ENCODE measurements at places on chromosomes 1 and 21.

DNA sequence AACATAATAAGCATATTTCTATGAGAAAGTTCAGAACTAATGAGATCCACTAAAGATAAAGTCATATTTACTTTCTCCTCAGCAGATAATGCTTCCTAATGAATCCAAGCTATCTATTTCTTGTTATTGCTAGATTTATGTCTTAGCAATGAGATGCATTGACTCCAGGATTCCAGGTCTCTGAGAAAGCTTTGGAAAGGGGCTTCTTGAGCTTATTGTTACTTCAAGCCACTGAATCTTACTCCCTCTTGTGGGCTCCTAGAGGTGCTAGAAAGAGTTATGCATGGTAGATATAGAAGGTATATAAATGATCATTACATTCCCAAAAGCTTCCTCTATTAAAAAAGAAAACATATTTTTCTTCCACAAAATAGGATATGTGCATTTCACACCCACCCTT, 246.4 kb upstream of the ADAMTS5 start:
- H3K27ac ChIP-seq: no peak overlapping the region
- no peaks in the 10 kb centered on the region for H3K4me1 ChIP-seq
- no peak overlapping the region for H3K4me3 ChIP-seq
- no peaks in the 10 kb centered on the region for H3K36me3 ChIP-seq
- peak; percentile 20 for DNase-seq

GRCh38 chr1:239912471-239912870, 179.2 kb upstream of the FMN2 start:
- no peak overlapping the region for H3K27ac ChIP-seq
- DNase-seq: peak; percentile 79
- H3K4me3 ChIP-seq: 0 out of 2 replicates have a peak overlapping the region, but pooled peaks have one; percentile 25
- peaks cover 19% of the 10 kb centered on the region for H3K27me3 ChIP-seq

GRCh38 chr1:106678279-106679050, 378.0 kb upstream of the PRMT6 start:
- DNase-seq: peak; percentile 69
- H3K4me1 ChIP-seq: peaks cover 31% of the 10 kb centered on the region
- peak overlapping the region; percentile 36 for H3K27ac ChIP-seq
- no peaks in the 10 kb centered on the region for H3K27me3 ChIP-seq
- no peaks in the 10 kb centered on the region for H3K36me3 ChIP-seq
- no peak overlapping the region for H3K4me3 ChIP-seq

GRCh38 chr1:171355727-171356126, 41.7 kb downstream of the FMO4 start:
- no peak overlapping the region for H3K27ac ChIP-seq
- H3K4me3 ChIP-seq: no peak overlapping the region
- H3K27me3 ChIP-seq: 0 out of 2 replicates have a peak, but pooled peaks cover 4% of the 10 kb centered on the region
- no peaks in the 10 kb centered on the region for H3K4me1 ChIP-seq
- H3K36me3 ChIP-seq: no peaks in the 10 kb centered on the region

GRCh38 chr1:61270761-61271411, 188.5 kb downstream of the NFIA start:
- DNase-seq: no peak
- H3K27me3 ChIP-seq: no peaks in the 10 kb centered on the region
- H3K27ac ChIP-seq: no peak overlapping the region
- no peaks in the 10 kb centered on the region for H3K4me1 ChIP-seq
- no peak overlapping the region for H3K4me3 ChIP-seq

DNA sequence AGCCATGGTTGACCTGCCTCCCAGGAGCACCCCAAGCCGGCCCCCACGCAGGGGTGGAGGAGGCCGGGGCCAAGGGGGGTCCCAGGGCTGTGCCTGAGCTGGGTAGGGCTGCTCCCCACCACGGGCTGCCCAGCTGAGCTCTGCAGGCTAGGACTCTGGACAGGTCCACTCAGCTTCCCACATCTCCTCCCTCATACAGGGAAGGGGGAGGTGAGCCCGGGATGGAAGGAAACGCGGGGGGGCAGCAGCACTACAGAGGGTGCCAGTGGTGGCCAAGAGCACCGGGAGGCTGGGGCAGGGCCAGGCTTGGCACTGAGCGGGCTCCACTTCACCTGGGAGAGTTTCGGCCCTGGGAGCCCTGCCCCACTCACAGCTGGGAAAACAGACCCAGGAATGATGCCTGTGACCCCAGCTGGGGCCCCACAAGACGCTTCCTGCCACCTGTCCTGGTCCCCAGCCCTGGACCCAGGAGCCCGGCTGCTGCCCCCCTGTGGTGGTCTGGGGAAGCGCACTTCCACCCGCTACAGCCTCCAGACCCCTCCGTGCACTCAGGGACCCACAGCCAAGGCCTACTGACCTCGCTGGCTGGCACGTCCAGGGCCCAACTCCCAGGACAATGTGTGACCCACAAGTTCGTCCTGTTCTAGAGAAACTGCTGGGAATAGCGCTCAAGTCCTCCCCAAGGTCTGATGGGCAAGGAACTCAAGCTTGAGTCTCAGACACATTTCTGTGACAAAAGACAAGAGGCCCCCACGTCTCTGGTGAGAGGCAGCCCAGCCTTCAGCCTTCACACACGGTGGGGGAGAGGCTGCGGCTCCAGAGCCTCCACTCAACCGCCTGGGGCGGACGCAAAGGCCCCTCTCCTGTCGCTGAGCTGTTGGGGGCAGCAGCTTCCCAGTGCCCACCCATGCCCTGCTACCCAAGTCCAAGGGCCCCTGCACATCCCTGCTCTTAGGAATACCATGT, 3.0 kb downstream of the AURKAIP1 start:
- H3K36me3 ChIP-seq: no peaks in the 10 kb centered on the region
- H3K4me1 ChIP-seq: peaks cover 9% of the 10 kb centered on the region
- no peaks in the 10 kb centered on the region for H3K27me3 ChIP-seq
- H3K27ac ChIP-seq: no peak overlapping the region
- H3K4me3 ChIP-seq: no peak overlapping the region

- no peaks in the 10 kb centered on the region for H3K27me3 ChIP-seq
- H3K36me3 ChIP-seq: no peaks in the 10 kb centered on the region
- no peaks in the 10 kb centered on the region for H3K4me1 ChIP-seq
- no peak overlapping the region for H3K27ac ChIP-seq
- no peak for DNase-seq
Observed at GRCh38 chr21:38741950-38742256, 63.8 kb upstream of the ETS2 start.

- no peak overlapping the region for H3K27ac ChIP-seq
- H3K36me3 ChIP-seq: peaks cover 5% of the 10 kb centered on the region
- H3K27me3 ChIP-seq: no peaks in the 10 kb centered on the region
- H3K4me3 ChIP-seq: no peak overlapping the region
- DNase-seq: no peak
Observed at GRCh38 chr1:230282157-230282556, 144.0 kb downstream of the PGBD5 start.

GRCh38 chr21:37503848-37504467, 137.4 kb downstream of the DYRK1A start:
- H3K4me3 ChIP-seq: no peak overlapping the region
- peak; percentile 66 for DNase-seq
- no peaks in the 10 kb centered on the region for H3K27me3 ChIP-seq
- no peaks in the 10 kb centered on the region for H3K4me1 ChIP-seq
- peak overlapping the region; percentile 33 for H3K27ac ChIP-seq

DNA sequence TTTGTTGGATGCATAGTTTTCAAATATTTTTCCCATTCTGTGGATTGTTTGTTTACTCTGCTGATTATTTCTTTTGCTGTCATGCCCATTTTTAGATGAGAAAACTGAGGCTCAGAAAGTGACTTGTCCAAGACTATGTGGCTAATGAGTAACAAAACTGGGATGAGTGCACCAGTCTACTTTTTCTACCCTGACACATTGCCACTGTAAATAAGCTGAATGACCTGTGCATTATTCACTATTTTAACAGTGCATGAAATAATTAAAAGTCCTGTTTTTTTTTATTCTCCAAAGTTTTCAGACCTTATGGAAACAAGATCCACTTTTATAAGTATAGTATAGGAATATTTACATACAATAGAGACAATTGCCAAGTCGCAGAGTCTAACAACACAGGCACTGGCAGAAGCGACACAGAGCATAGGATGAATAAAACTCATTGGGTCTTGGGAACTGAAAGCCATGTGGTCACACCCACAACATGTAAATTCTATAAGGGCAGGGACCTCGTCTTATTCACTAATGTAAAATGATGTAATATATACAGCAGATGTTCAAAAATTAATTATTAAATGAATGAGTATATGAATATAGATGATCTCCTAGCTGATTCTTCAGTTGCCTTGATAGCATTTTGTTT, 45.2 kb downstream of the HLX start:
- H3K36me3 ChIP-seq: no peaks in the 10 kb centered on the region
- H3K4me3 ChIP-seq: no peak overlapping the region
- peak; percentile 25 for DNase-seq
- no peaks in the 10 kb centered on the region for H3K27me3 ChIP-seq
- no peak overlapping the region for H3K27ac ChIP-seq
- H3K4me1 ChIP-seq: peaks cover 20% of the 10 kb centered on the region

- peak overlapping the region; percentile 81 for H3K27ac ChIP-seq
- peak overlapping the region; percentile 49 for H3K4me3 ChIP-seq
Observed at GRCh38 chr1:226001963-226002666, 3.0 kb upstream of the SDE2 start.

DNA sequence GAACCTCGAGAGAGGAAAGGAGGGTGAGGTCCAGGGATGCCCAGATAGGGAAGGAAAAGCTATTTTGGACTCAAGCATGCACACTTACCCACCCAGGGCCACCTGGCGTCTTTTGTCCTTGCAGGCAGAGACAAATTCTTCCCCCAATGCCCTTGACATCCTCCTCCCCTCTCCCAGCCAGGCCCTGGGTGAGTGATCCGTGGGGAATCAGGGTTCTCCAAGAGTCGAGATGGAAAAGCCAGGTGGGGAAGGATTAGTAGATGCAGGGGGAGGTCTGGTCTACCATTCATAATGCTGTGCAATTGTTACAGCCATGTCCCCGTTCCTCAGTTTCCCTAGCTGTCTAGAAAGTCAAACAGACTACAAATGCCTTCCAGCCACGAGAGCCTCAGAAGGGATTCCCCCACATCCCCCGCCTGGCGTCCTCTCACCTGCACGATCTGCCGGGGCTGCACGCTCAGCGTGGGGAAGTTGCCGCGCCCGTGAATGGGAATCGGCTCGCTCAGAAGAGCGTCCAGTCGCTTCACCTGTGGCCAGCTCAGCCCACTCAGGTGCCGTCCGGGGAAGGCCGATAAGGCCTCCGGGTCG, 580 bp downstream of the TENT5B start:
- DNase-seq: no peak
- H3K27me3 ChIP-seq: no peaks in the 10 kb centered on the region
- H3K4me3 ChIP-seq: no peak overlapping the region
- no peak overlapping the region for H3K27ac ChIP-seq
- no peaks in the 10 kb centered on the region for H3K36me3 ChIP-seq

DNA sequence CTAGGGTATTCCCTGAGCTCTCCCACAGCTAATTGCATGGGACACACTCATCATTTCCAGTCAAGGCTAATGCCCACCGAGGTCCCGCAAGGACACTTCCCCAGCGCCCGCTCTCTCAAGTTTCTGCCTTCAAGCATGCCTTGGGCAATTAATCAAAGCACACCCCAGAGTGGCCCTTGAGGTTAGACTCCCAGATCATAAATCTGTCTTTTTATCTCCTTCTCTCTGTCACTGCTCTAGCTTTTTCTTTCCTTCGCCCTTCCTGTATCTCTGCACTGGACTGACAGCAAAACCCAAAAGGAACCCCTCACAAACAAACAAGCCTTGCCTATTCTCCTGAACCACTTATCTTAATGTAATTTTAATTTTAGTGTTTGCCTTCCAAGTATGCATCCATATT, 7.9 kb upstream of the EXOSC10 start:
- peaks cover 35% of the 10 kb centered on the region for H3K36me3 ChIP-seq
- no peaks in the 10 kb centered on the region for H3K4me1 ChIP-seq
- DNase-seq: no peak

DNA sequence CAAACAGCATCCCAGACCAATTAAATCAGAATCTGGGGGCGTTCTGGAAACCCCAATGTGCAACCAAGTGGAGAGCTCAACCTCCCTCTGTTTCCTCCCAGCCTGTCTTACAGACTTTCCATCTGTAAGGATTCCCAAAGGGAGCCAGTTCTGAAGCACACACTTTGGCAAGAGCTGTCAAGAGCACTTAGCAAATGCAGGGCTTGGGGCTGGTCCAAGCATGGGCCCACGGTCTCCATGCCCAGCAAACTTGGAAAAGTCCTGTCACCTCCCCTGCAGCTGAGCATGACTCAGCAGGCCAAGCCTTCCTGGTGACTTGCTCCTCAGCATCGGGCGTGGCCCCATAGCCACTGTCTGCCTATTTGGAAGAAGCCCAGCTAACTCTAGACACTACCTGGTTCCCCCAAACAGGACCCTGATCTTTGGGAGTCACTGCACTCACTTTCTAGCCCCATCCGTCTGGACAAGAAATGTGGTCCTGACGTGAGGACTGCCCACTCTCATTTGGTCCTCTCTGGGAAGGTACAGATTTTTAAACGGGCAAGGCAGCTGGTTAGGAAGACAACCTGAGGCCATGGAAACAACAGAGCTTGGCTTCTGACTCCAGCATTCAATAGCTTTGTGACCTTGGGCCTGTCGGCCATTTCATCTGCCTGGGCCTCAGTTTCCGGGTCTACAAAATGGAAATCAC, 16.9 kb downstream of the SLC2A1 start:
- peak overlapping the region; percentile 33 for H3K4me3 ChIP-seq
- H3K27ac ChIP-seq: peak overlapping the region; percentile 97
- peaks cover 59% of the 10 kb centered on the region for H3K4me1 ChIP-seq
- peak; percentile 99 for DNase-seq
- H3K27me3 ChIP-seq: no peaks in the 10 kb centered on the region

DNA sequence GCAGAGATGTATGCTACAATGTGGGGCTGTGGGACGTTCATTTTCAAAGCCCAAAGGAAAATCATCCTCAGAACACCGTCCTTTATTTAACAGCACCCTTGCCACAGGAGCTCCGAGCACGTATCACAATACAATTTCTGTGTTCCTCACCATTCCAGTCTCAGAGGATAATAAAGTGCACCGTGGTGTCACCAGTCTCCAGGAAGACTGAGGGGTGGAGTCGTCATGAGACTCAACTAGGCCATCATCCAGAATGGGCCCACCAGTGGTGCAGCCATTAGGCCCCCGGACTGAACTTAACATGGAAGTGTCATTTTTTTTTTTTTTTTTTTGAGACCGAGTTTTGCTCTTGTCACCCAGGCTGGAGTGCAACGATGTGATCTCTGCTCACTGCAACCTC, 17.2 kb downstream of the SEC16B start:
- H3K4me3 ChIP-seq: no peak overlapping the region
- no peaks in the 10 kb centered on the region for H3K27me3 ChIP-seq
- peaks cover 6% of the 10 kb centered on the region for H3K4me1 ChIP-seq
- H3K27ac ChIP-seq: no peak overlapping the region
- DNase-seq: no peak

- peak; percentile 24 for DNase-seq
- no peak overlapping the region for H3K27ac ChIP-seq
- H3K4me1 ChIP-seq: no peaks in the 10 kb centered on the region
Observed at GRCh38 chr1:211928993-211929637, 98.6 kb upstream of the LPGAT1 start.

- H3K4me3 ChIP-seq: no peak overlapping the region
- peak overlapping the region; percentile 64 for H3K27ac ChIP-seq
- H3K27me3 ChIP-seq: no peaks in the 10 kb centered on the region
- peak; percentile 56 for DNase-seq
- H3K4me1 ChIP-seq: peaks cover 25% of the 10 kb centered on the region
- no peaks in the 10 kb centered on the region for H3K36me3 ChIP-seq
Observed at GRCh38 chr1:240766831-240767230, 154.9 kb upstream of the GREM2 start.

All from GM23248 (cell line).